ENCODE measurements at places on chromosomes 4 and X.

DNA sequence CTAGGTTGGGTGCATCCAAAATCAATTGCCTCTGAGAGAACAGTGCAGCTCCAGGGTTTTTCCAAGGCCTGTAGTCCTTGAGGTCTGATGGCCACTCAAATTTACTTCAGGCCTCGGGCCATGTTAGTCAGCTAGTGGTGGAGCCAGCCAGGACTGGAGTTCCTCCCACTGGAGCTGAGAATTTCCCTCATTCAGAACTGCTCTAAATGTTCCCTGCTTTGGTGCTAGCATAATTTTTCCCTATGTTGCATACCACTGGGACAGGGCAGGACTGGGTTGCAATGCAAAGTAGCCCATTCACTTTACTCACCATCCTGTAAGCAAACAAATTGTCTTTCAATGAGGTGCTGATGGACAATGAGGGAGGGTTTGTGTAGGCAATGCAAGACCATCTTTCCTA lies 146.0 kb upstream of the ZXDB start:
- no peak for DNase-seq

DNA sequence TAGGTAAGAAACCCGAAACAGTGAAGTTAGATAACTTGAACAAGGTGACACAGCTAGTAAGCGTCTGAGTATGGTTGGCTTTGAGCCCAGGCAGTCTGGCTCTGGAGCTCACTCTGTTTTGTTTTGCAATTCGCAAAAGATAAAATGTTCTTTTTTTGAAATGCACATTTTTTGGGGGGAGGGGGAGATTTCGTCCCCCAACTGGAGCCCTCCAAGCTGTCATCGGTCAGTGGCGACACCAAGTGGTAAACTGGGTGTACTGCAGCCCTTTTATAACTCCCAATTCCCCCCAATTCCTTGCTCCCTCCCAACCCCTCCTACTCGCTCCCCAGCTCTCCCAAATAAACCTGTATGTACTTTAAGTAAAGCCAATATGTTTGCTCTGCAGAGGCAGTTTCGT lies 2.8 kb upstream of the CLCN5 start:
- DNase-seq: peak; percentile 39

- DNase-seq: no peak
Observed at GRCh38 chr4:108072300-108072699, 82.6 kb downstream of the HADH start.

DNA sequence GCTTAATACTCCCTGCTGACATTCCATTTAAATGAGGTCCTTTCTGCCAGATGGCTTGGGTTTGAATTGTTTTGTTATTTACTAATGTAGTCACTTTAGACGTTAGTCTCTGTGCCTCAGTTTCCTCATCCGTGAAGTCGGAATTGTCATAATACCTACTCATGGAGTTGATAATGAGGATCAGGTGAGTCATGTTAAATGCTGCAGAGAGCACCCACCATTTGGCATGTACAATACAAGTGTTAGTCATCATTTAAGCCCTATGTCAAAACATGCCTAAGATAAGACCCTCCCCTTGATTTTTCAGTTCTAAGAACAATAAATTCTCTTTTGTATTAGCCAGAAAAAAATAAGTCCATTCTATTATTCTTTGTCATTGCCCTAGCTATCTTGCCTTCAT lies 534.8 kb upstream of the HTR2C start:
- no peak for DNase-seq

GRCh38 chr4:121011780-121012340 lies 60.5 kb downstream of the NDNF start:
- no peak for DNase-seq

- DNase-seq: no peak
Observed at GRCh38 chr4:104571341-104571740, 76.6 kb upstream of the CXXC4 start.

DNA sequence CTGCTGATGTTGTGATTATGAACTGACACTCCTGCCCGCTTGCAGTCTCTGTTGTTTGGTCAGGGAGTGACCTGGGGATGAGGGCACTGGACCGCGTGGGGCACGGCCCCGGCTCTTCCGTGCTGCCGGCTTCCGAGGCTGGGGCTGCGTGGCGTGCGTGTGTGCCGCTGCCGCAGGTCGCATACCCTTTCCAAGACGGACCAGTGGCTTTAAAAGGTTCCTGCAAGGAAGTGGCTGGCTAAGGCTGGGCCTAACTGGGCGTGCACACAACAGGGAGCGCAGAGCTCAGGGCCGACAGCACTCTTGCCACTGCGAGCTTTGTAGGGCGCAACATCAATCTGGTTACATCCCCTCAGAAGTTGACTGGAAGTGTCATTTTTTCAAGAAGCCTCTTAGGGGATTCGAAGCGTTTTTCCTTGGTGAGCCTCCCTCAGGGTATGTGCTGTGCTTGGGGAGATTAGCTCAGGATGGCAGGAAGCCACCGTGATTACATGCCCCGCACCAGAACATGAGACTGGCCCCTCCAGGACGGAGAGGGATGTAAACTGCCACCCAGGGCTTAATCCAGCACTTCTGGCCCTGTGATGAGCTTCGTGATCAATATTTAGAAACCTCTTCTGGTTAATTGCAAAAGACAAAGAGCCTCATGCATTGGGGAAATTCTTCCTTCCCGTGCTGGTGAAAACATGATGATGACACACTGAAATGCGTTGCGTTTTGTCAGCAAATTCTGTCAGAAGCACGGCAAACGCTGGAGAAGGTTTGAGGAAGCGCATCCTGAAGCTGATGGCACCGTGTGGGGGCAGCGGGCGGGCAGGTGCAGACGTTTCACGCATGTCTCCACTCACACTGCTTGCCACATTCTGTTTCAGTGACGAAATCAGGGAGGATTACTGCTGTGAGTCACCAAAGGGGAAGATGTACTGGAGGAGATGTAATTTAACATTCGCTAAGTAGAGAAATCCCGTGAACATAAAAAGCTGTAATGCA lies 11.1 kb downstream of the MAEA start:
- no peak for DNase-seq

GRCh38 chr4:1212546-1213335 lies 36.2 kb downstream of the CTBP1 start:
- DNase-seq: no peak

DNA sequence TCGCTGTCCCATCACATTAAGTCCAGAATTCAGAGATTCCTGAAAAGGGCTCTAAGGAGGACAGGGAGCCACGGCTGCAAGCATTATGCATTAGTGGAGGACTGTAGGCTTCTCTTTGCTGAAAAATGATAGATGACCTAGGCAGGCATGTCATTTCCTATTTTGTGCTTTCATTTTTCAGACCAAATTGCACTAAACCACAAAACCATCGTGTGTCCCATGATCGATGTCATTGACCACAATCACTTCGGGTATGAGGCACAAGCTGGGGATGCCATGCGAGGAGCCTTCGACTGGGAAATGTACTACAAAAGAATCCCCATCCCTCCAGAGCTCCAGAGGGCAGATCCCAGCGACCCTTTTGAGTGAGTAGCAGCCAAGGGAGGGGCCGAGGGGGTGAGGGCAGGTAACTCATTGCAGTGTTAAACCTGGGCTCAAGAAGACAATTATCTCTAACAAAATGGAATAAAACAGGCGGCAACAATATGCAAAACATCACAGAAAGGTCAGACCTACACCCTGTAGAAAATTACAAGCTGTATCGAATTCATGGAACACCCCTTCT lies 355.2 kb upstream of the GALNT7 start:
- no peak for DNase-seq

DNA sequence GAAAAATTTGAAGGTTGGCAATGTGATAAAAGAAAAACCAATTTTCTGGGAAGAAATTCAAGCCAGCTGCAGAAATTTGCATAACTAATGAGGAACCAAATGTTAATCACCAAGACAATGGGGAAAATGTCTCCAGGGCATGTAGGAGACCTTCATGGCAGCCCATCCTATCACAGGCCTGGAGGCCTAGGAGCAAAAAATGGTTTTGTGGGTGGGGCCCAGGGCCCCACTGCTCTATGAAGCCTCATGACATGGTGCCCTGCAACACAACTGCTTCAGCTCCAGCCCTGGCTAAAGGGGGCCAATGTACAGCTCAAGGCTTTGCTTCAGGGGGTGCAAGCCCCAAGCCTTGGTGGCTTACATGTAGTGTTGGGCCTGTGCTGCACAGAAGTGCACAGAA lies 184.0 kb downstream of the TBCK start:
- no peak for DNase-seq

DNA sequence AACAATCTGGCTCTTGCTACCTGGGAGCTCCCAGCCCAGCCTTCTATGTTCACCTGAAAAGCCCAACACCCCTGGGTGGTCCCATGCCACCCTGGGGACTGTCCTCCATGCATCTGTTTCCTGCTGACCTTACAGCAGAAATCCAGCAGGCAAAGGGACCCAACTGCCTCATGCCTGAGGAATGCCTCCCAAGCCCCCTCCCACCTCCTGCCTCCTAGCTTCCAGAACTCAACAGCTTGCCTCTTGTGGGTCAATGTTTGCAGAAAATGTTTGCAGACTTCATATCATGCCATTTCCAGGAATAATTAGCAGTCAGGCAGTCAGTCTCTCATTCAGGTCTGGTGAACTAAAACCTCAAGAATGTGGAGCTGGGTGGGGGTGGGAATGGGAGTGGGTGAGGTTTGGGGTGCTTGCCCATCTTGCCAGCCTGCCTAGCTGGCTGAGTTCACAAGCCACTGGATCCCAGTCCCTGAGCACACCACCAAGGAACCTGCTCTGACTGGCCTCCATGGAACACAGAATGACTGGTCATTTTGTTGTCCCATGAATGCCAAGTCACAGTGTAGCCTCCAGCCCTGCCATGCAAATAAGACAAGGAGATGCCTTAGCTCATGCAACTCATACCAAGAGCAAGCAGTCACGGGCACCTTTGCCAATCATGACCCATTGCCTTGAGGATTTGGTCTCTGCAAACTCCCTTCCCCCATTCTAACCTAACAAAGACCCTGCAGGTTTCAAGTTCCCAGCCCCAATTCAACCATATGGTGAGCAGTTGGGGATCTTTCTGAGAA lies 12.1 kb upstream of the PLAC1 start:
- DNase-seq: peak; percentile 47

GRCh38 chr4:38373375-38373774 lies 290.6 kb upstream of the KLF3 start:
- no peak for DNase-seq

GRCh38 chr4:151804821-151805220 lies 44.0 kb upstream of the GATB start:
- DNase-seq: no peak

DNA sequence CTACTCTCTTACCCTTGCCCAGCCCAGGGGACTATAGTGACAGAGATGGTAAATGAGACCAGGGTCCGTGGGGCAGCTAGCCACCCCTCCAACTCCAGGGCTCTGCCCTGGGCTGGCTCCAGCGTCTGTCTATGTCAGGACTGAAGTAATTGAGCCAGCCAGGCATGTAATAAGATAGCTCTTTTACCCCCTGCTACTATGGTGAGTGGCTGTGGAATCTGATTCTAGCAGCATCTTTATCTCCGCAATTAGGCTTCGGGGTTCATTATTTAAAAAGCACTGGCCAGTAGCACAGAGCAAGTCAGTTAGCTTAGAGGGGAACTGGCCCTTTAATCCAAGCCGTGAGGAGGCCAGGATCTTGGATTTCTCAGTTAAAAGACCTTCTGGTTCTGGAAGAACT lies 123.3 kb upstream of the RAI2 start:
- DNase-seq: no peak

- no peak for DNase-seq
Observed at GRCh38 chr4:10096201-10096977, 20.2 kb downstream of the WDR1 start.

- peak; percentile 14 for DNase-seq
Observed at GRCh38 chr4:8582436-8582835, 2.2 kb downstream of the GPR78 start.

GRCh38 chr4:164509951-164510350 lies 244.0 kb upstream of the SMIM31 start:
- no peak for DNase-seq

- no peak for DNase-seq
Observed at GRCh38 chr4:155722816-155723499, 35.9 kb upstream of the GUCY1B1 start.

DNA sequence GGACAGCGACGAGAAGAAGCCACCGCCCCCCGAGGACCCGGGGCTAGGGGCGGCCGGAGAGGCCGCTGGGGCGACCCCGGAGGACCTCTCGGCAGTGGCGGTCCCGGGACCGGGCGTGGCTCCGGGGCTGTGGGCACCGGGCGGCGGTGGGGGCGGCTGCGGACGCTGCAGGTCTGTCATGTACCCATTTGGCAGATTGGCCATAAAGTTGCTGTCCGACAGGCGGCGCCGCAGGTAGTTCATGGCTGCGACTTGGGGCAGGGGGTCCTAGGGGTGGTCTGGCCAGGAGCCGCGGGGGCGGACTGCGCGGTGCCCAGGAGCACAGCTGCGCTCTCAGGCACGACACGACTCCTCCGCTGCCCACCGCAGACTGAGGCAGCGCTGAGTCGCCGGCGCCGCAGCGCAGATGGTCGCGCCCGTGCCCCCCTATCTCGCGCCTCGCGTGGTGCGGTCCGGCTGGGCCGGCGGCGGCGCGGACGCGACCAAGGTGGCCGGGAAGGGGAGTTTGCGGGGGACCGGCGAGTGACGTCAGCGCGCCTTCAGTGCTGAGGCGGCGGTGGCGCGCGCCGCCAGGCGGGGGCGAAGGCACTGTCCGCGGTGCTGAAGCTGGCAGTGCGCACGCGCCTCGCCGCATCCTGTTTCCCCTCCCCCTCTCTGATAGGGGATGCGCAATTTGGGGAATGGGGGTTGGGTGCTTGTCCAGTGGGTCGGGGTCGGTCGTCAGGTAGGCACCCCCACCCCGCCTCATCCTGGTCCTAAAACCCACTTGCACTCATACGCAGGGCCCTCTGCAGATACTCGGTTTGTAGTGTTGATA lies at the start of gene SYN1:
TSS of gene SYN1 (minus strand) at position 372 of the 817 bp plus-strand sequence. CDS start at position 243, 129 bp downstream.
- DNase-seq: no peak

GRCh38 chr4:87193958-87194675 lies 26.3 kb downstream of the KLHL8 start:
- DNase-seq: no peak

DNA sequence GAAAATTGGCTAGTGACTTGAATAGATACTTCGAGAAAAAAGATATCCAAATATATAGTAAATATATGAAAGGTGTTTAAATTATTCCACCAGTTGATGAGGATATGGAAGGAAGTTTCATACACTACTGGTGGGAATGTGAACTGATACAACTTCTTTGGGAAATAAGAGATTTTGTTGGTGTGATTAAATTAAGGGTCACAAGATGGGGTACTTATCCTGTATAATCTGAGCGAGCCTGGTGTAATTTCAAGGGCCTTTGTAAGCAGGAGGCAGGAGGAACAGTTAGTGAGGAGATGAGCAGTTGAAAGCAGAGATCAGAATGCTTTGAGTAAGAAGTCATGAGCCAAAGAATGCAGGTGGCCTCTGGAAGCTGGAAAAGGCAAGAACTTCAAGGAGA lies 192.2 kb downstream of the KCTD8 start:
- DNase-seq: no peak

DNA sequence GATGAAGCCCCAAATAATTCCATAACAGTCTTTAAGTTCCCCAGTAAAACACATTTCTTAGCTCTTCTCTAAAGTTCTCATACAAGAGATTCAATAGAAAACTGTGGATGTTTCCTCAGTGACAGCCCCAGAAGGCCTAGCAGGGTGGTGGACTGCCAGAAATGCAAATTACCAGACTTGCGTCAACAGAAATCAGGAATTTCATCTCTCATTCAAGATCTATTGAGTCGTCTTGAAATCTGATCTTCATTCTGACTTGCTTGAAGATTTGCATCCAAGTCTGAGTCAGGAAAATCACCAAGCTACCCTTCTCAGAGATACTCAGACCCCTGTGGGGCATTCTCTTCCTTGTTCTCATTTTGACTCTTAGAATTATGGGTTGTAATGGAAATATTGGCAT lies 68.9 kb upstream of the NDP start:
- no peak for DNase-seq

- peak; percentile 10 for DNase-seq
Observed at GRCh38 chrX:106612393-106612763, 600 bp downstream of the RADX start.
